ENCODE measurements at places on chromosomes 7 and 10.

- DNase-seq, result peak; percentile 96
These were observed 23.6 kb downstream of the MCM10 start for GRCh38 chr10:13184730-13185514.

GRCh38 chr7:114472896-114473512, 58.4 kb downstream of the FOXP2 start:
- DNase-seq, result no peak

DNA sequence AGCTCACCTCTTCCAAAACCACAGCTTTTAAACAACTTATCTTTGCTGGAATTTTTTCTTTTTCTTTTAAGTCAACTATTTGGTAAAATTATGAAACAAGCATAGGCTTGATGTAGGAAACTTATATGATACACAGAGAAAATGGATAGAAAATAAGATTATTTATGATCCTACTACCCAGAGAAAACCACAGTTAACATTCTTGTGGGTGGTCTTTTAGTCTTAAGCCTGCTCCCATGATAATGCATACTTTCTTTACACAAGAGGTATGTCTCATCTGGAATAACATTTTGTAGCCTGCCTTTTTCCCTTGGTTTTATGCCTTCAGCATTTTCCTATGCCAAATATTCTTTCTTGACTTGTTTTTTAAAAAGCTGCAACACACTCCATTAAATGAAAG, 21.4 kb downstream of the PLPP4 start:
- no peak for DNase-seq

DNA sequence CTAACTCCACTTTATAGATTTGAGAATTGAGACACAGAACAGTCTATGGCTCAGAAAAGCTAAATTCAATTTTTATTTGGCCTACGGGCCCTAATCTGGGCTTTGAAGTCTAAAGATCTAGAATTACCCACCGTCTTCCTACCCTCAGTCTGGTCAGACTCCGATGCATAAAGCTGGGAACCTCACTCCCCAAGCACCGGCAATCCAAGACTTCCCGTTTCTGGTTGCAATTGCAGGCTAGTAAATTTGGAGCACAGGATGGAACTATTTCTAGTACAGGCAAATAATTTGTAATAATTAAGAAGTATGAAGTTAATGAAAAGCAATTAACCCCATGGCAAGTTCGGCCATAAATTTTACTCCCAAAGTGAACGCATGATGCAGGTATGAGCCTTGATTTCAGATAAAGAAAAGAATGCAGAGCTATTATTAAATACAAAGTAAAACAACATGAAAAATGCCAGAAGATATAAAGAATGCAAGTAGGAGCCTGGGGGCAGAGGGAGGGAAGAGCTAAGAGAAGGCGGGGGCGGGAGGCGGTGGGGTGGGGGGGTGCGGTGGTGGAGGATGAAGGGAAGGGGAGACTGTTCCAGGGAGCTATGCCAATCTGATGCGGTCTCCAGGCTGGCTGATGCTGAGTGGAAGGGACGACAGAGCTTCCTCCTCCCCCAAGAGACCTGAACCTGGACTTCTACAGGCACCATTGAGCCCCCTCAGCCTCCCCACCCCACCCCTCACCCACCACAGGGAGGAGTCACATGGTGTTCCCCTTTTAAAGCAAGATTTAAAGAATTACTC, 45.1 kb downstream of the BPGM start:
- no peak for DNase-seq

- DNase-seq, result peak; percentile 23
These were observed 45.7 kb downstream of the KIAA1549 start for GRCh38 chr7:138935465-138936011.

DNA sequence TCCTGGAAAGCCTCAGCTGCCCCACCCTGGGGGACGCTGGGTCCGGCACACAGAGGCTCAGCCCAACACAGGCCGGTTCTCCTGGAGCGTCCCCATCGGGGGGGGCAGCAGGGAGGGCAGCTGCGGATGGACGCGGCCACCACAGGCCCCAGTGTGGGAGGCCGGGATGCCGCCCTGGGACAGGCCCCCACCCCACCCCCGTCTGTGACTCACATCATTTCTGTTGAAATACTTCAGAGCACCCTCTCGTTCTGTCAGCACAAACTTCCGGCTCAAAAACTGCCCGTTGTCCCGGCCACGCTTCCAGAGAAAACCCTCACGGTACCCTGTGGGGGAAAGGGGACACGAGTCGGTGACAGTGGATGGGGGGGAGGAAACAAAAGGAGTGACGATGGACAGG, 28.5 kb downstream of the GET4 start:
- DNase-seq, result no peak

DNA sequence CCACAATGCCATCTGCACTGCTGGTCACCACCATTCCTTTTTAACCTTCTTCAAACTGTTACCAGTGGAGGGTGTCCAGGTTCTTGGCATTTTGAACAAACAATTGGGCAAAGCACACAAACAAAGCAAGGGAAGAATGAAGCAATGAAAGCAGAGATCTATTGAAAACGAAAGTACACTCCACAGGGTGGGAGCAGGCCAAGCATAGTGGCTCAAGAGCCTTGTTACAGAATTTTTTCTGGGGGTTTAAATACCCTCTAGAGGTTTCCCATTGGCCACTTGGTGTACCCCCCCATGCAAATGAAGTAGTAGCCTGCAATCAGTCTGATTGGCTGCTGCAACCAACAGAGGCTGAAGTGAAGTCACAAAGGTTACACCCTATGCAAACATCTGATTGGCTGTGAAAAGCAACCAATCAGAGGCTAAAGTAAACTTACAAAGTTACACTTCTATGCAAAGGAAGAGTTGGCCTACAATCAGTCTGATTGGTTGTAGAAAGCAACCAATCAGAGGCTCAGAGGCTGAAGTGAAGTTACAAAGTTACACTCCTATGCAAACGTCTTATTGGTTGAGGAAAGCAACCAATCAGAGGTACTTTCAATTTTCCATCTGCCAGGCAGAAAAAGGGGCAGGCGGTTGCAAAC, 103.2 kb upstream of the WAC start:
- no peak for DNase-seq

DNA sequence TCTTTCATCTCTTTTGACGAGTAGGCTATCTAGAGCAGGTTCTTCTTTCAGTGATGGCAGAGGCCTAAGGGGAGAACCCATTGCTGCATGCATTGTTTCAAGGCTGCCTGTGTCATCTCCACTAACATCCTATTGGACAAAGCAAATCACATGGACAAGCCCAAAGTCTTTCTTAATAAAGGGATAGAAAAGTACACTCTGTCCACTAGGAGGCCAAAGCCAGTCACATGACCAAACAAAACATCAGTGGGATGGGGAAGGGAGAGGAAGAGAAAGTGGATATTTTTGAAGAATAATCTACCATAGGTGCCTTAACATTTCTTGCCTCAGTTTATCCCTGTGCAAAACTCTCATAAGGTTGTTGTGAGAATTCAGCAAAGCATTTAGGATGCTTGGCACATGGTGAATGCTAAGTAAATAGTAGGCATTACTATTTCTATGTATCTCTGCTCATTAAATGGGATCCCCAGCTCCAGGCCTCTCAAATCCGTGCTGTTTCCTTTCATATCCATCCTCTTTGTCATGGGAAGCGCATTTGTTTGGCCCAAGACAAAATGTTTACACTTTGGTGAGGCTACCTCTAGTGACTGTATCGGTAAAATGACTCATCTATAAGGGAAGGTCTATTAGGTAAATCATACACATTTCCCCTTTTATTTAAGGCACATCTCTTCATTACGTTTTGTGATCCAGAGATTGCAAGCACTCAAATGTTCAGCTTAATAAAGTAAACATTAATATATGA, 16.7 kb upstream of the CADPS2 start:
- DNase-seq, result no peak

DNA sequence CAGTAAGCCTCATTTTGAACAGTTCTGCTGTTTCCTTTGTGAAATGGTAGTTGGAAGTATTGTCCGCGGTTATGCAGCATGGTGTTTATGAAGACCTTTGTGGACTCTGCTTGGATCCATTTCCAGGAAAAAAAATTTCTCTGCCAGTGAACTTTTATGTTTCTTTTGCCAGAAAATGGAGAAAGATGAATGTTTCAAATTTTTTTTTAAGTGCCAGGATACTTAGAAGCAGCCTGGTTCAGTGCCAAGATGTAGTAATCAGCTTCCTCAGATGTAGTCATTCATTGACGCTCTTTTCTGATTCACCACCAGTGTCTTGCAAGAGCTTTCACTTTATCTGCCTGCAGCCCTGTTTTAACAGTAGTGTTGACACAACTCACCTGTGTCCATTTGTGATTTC, 258.2 kb downstream of the SDK1 start:
- no peak for DNase-seq

DNA sequence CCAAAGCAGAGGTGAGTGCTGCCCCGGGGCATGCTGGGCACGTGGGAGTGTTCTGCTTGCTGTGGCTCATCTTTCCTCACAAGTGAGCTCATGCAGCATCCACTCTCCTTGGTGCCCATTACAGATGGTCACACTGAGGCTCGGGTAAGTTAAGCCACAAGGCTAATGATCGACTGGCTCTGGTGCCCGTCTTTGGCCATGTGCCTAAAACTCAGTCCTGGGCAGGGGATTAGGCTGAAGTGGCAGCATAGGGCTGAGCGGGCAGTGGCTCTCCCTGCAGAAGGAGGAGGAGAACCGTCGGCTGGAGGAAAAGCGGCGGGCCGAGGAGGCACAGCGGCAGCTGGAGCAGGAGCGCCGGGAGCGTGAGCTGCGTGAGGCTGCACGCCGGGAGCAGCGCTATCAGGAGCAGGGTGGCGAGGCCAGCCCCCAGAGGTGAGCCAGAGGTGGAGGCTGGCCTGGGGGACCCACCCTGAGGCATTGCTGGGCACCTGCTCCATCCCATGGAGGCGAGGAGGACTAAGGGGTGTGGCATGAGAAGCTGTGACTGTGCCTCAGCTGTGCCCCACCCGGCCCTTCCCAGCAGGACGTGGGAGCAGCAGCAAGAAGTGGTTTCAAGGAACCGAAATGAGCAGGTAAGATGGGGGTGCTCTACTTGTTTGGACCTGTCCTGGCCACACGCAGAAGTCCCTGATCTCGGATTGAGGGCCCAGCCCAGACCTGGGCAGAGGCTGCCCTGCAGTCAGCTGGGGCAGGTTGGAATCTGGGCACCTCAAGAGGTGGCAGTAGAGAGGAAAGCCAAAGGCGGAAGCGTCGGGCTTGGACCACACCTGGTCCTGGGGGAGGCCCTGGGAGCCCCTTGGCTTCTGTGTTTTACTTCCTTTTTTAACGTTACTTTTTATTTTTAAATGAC, 7.3 kb downstream of the PGAM2 start:
- peak; percentile 2 for DNase-seq

GRCh38 chr10:86345859-86346798, 20.5 kb downstream of the GRID1 start:
- peak; percentile 79 for DNase-seq

- DNase-seq, result no peak
These were observed 106.7 kb downstream of the LSMEM1 start for GRCh38 chr7:112587504-112587903.

- DNase-seq, result no peak
These were observed 12.7 kb downstream of the CUL1 start for GRCh38 chr7:148711191-148712102.

DNA sequence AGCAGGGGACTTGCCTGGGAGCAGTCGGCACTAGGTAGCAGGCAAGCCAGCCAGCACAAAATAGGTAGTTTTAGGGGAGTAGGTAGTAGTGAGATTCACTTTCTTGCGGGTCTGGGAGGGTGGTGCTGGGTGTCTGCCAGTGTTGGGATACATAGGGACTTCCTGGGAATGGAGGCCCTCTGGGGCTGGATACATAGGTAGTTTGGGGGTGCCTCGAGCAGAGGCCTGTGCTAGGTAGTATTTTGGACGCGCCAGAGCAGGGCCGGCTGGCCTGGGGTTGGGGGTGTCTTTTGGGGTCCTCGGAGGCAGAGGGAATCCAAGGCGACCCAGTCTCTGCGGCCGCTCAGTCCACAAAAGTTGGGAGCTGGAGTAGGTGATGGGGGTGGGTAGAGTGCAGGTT, 2.0 kb upstream of the HOXA3 start:
- DNase-seq, result no peak

- DNase-seq, result no peak
These were observed 180.0 kb downstream of the GRID1 start for GRCh38 chr10:86186633-86187032.

DNA sequence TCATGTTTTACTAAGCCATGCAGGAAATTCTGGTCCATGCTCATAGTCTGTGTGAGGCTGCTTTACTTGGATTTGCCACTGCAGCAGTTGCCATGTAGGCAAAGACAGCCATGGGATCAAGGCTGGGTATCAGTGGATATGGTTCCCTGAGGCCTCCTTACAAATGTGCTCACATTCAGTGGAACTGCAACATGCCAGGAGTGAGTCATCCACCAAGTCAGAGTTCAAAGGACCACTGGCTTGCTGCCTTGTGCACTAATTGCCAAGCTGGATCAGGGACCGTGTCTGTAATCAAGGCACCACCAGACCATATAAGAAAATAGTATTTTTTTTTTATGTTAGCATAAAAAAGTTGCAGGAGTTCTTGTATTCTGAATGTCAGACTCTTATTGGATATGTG, 101.0 kb downstream of the CDCA7L start:
- DNase-seq, result peak; percentile 10

- no peak for DNase-seq
These were observed 11.3 kb downstream of the MRPS33 start for GRCh38 chr7:141003172-141004065.

DNA sequence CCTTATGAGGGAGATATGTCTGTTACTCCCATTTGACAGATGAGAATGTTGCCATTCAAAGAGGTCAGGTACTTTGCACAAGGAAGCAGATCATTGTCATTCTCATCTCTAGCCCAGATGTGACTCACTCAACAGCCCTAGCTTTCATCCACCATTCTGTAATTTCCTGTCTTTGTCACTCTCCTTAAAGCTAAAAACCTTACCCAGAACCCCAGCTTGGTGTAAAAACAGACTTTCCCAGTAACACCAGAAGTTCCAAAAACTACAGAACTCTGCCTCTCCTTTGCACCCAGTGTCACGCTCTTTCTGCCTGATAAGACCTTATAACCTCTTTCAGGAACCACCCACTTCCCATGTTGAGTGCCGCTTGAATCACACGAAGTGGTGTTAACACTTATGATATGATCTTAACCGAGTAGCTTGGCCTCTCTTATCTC, 89.1 kb upstream of the SP4 start:
- DNase-seq, result no peak

DNA sequence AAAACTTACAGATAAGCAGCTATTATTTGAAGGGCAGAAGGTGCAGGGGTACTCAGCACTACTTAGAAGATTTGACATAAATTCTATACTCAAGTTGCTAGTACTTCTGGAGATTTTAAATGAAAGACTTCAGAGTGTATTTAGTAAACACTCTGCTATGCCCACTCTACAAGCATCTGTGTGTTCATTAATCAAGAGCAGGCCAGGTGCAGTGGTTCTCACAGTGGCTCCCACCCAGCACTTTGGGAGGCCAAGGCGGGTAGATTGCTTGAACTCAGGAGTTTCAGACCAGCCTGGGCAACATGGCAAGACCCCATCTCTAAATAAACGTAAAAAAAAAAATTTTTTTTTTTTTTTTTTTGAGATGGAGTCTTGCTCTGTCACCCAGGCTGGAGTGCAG, 38.9 kb upstream of the TOMM7 start:
- DNase-seq, result no peak

DNA sequence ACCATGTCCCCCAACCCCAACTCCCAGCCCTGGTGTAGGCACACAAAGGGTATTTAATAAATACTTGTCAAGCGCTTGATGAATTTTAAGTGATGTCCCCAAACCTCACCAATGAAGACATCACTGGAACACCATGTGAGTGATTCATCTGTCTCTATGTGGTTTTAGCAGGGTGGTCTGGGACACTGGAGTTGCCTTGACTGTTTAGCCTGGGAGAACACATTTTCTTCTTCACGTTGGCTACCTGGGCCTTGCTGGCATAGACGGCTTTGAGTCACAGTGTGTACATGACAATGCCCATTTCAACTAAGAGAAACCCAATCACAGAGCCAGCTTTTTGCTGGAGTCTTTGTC, 24.8 kb upstream of the SHH start:
- no peak for DNase-seq

GRCh38 chr7:105838627-105839231, 37.7 kb downstream of the ATXN7L1 start:
- DNase-seq, result peak; percentile 82
